ENCODE measurements at places on chromosomes 4 and X. TPM values are rescaled to one million over a fixed set of nuclear protein-coding genes. Genes with fewer than 3 reads are reported as not detected.

Gene AP1S2
- 33.9 TPM for total RNA-seq

DNA sequence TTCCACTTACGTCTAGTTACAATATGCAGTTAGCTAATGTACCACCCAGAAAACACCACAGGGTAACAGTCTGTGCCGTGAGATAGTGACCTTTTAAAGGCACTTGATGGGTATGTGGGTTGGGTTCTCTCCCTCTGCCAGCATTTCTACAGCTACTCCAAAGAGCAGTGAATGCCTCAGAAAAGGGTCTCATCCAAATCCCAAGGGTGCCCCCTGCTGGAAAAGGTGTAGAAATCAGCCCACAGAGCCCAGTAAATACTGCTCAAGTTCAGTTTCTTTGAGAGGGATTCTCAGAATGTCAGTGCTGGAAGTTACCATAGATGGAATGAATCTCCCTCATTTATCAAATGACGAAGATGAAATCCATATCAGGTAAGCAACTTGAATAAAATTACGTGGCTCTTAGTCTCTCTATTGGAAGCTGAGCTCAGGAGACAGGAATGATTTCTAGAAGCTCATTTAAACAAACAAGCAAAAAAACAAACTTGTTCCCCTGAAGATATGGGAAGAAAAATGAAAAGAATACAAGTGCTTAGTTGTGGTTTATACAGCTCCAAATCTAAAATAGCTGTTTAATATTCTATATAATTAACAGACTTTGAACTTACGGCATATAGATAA lies 9.5 kb downstream of the RNF175 start:
- DNase-seq = peak; percentile 78
- no peak overlapping the region for H3K4me3 ChIP-seq
- H3K4me1 ChIP-seq = no peaks in the 10 kb centered on the region
- peaks cover 17% of the 10 kb centered on the region for H3K27me3 ChIP-seq
- H3K36me3 ChIP-seq = no peaks in the 10 kb centered on the region

DNA sequence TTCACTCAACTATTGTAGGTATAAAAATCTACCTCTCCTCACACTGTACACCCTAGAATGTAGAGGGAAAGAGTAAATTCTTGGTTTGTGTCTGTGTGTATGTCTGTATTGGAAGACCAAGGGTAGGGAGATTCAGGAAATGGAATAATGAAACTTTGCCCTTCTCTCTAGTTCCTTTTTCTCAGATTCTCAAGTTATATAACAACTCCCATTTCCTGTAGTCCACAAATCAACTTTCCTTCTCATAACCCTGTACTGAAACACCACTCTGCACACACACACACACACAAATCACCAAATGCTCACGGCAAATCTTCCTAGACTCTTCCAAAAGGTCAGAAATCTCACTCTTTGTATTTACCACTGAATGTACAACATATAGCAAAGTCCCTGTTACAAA lies 824.5 kb upstream of the DIAPH2 start:
- H3K27ac ChIP-seq = no peak overlapping the region
- no peaks in the 10 kb centered on the region for H3K4me1 ChIP-seq

- no peaks in the 10 kb centered on the region for H3K27me3 ChIP-seq
- DNase-seq = no peak
- no peak overlapping the region for H3K27ac ChIP-seq
- H3K36me3 ChIP-seq = no peaks in the 10 kb centered on the region
- no peaks in the 10 kb centered on the region for H3K4me1 ChIP-seq
- no peak overlapping the region for H3K4me3 ChIP-seq
These were observed 99.8 kb upstream of the TEX13C start for GRCh38 chrX:125219852-125220251.

Gene SLC25A5
- 557 TPM for total RNA-seq

GRCh38 chr4:135545616-135546317 lies 1344.2 kb upstream of the PABPC4L start:
- no peaks in the 10 kb centered on the region for H3K36me3 ChIP-seq
- H3K27ac ChIP-seq = no peak overlapping the region
- no peak for DNase-seq

DNA sequence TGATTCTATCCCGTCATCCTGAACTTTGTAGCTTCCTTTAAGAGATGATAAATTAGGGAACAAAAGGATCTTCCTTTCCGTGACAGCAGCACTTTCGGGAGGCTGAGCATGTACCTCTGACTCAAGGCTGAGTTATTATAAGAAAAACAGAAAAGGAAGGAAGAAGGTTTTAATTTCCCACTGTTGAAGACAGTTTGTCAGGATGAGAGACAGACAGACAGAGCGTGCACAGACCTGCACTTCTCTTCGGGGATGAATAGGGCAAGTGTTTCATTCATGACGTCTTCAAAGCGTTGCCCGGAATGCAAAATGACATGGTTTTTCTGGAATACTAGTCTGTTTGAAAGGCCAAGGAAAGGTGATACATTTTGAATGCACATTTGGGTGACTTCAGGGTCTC lies 405.3 kb upstream of the FAT1 start:
- H3K27me3 ChIP-seq = no peaks in the 10 kb centered on the region
- no peaks in the 10 kb centered on the region for H3K4me1 ChIP-seq
- no peak overlapping the region for H3K4me3 ChIP-seq
- H3K36me3 ChIP-seq = no peaks in the 10 kb centered on the region
- no peak overlapping the region for H3K27ac ChIP-seq

- no peaks in the 10 kb centered on the region for H3K4me1 ChIP-seq
- H3K27me3 ChIP-seq = peaks cover 8% of the 10 kb centered on the region
- DNase-seq = no peak
- no peaks in the 10 kb centered on the region for H3K36me3 ChIP-seq
These were observed 14.0 kb downstream of the SORCS2 start for GRCh38 chr4:7206385-7206784.

Gene TMEM31
- not detected for total RNA-seq

Gene TECRL
- total RNA-seq = not detected

- H3K36me3 ChIP-seq = no peaks in the 10 kb centered on the region
- no peak for DNase-seq
- no peak overlapping the region for H3K4me3 ChIP-seq
- no peak overlapping the region for H3K27ac ChIP-seq
- H3K4me1 ChIP-seq = no peaks in the 10 kb centered on the region
These were observed 23.0 kb downstream of the HMX1 start for GRCh38 chr4:8848507-8849265.

GRCh38 chr4:62133977-62134376 lies 933.9 kb downstream of the ADGRL3 start:
- H3K27me3 ChIP-seq = no peaks in the 10 kb centered on the region
- no peak overlapping the region for H3K27ac ChIP-seq
- no peak overlapping the region for H3K4me3 ChIP-seq
- no peaks in the 10 kb centered on the region for H3K4me1 ChIP-seq
- no peaks in the 10 kb centered on the region for H3K36me3 ChIP-seq

Gene SRPX
- total RNA-seq = 1.5 TPM

- H3K27me3 ChIP-seq = peaks cover 2% of the 10 kb centered on the region
- H3K36me3 ChIP-seq = peaks cover 7% of the 10 kb centered on the region
- H3K27ac ChIP-seq = no peak overlapping the region
- no peak for DNase-seq
- no peak overlapping the region for H3K4me3 ChIP-seq
- peaks cover 11% of the 10 kb centered on the region for H3K4me1 ChIP-seq
These were observed 131.0 kb upstream of the KLF3 start for GRCh38 chr4:38532908-38533499.

Gene DBET
- not detected for total RNA-seq

DNA sequence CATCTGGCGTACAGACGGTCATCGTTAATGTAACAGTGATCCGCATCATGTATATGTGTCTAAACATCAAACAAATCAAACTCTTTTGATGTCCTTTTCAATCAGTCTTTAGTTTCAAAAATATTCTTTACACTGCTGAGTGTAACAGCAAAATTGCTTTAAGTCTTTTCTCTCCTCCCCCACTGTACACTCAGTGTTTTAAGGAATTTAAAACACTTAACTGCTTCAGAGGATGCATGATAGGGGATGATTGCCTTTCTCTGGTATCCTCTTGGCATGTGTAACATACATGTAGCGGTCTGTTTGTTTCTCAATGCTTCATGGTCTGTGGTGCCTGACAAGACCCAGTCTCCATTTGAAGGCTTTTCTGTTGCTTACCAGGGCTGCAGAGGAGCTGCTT lies 41.6 kb downstream of the LIMCH1 start:
- H3K27me3 ChIP-seq = no peaks in the 10 kb centered on the region
- H3K4me1 ChIP-seq = no peaks in the 10 kb centered on the region
- DNase-seq = no peak
- H3K36me3 ChIP-seq = no peaks in the 10 kb centered on the region
- no peak overlapping the region for H3K4me3 ChIP-seq
- H3K27ac ChIP-seq = no peak overlapping the region

Gene NWD2
- not detected for total RNA-seq

Gene FAM13A
- total RNA-seq = 4.7 TPM

- no peaks in the 10 kb centered on the region for H3K27me3 ChIP-seq
- no peak overlapping the region for H3K27ac ChIP-seq
- no peaks in the 10 kb centered on the region for H3K4me1 ChIP-seq
- H3K4me3 ChIP-seq = no peak overlapping the region
These were observed 882.9 kb upstream of the SLIT2 start for GRCh38 chr4:19368800-19369199.

DNA sequence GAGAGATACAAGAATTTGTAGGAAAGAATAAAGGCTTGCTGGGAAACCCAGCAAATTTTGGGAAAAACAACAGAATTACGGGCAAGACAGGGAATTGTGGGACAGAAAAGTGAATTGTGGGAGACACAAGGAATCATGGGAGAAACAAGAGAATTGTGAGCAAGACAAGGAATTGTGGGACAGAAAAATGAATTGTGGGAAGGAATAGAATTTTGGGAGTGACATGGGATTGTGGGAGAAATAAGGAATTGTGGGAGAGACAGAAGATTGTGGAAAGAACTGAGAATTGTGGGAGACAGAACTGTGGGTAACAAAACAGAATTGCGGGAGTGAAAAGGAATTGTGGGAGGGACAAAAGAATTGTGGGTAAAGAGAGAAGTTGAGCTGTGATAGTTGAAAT lies 1.2 kb upstream of the HCCS start:
- no peaks in the 10 kb centered on the region for H3K27me3 ChIP-seq
- no peak overlapping the region for H3K4me3 ChIP-seq
- DNase-seq = no peak
- H3K27ac ChIP-seq = no peak overlapping the region
- H3K4me1 ChIP-seq = peaks cover 24% of the 10 kb centered on the region
- peaks cover 19% of the 10 kb centered on the region for H3K36me3 ChIP-seq

- no peak overlapping the region for H3K27ac ChIP-seq
- no peaks in the 10 kb centered on the region for H3K4me1 ChIP-seq
- H3K36me3 ChIP-seq = no peaks in the 10 kb centered on the region
- H3K4me3 ChIP-seq = no peak overlapping the region
- no peak for DNase-seq
These were observed 59.9 kb downstream of the PROM1 start for GRCh38 chr4:16023776-16024408.

Gene CXCL11
- total RNA-seq = not detected

DNA sequence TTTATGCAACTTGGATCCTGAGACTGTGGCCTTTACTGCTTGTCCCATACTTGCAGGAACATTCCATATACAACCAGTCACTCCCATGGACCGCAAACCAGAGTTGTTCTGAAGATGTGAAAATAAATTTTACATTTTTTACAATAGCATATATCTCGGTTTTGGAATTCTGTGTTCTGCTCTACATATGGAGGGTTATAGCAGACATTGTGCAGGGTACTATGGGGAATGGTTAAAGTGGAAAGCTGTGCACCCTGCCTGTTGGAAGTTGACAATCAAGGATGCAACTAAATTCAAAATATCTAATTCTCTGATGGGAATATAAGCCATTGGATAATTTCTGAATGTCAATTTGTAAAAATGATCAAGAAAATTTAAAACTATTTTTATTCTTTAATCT lies 603.3 kb downstream of the RAB28 start:
- H3K4me3 ChIP-seq = no peak overlapping the region
- H3K4me1 ChIP-seq = no peaks in the 10 kb centered on the region
- no peak overlapping the region for H3K27ac ChIP-seq
- DNase-seq = no peak

DNA sequence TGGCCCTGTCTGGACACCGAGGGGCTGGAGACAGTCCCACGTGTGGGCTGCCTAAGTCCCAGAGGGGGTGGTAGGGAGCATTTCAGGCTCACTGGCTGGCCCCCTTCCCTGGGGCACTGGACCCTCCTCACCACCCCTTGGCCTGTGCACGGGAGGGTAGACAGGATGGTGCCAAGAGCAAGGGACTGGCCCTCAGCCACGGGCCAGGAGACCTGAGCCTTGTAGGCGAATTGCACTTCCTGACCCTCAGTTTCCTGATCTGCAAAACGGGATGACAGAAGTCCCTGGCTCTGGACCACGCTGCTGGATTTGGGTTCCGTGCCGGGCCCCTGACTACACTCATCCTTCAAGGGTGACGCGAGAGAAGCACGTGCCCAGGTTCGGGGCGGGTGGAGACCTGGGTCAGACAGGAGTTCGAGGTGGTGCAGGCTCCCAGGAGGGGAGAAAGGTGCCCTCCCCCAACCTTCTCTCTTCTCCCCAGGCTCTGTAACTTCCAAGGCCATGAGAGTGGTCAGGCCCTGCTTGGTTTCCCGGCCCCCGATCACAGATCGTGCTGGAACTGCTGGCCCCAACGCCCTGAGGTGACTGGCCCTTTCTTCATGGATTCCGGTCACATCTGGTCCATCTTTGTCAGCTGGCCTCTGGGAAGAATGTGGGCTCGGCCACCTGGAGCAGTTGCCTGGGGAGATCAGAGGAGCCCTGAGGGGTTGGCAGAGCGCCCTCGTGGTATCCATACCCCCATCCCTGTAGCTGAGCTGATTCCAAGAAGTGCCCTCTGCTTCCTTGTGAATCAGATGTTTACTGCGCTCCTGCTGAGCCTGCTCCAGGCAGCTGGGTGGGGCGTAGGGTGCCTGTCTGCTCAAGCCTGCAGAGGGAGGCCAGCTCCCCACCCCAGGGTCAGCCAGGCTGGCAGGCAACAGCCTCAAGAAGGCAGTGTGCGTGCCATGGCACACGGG lies 3.3 kb downstream of the SH3BP2 start:
- no peak for DNase-seq
- peaks cover 3% of the 10 kb centered on the region for H3K36me3 ChIP-seq
- H3K27me3 ChIP-seq = no peaks in the 10 kb centered on the region
- H3K4me3 ChIP-seq = no peak overlapping the region

GRCh38 chrX:65932173-65933084 lies 107.5 kb downstream of the VSIG4 start:
- peaks cover 34% of the 10 kb centered on the region for H3K36me3 ChIP-seq
- DNase-seq = no peak
- no peaks in the 10 kb centered on the region for H3K27me3 ChIP-seq
- H3K27ac ChIP-seq = no peak overlapping the region

DNA sequence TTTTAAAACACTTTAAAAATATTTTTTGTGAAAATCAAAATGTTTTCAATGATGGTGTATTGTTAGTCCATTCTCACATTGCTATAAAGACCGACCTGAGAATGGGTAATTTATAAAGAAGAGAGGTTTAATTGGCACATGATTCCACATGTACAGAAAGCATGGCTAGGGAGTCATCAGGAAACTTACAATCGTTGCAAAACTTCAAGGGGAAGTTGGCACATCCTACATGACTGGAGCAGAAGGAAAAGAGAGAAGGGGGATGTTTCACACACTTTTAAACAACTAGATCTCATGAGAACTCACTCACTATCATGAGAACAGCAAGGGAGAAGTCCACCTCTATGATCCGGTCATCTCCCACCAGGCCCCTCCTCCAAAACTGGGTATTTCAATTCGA lies 110.7 kb downstream of the TMEM47 start:
- H3K4me1 ChIP-seq = no peaks in the 10 kb centered on the region
- H3K27me3 ChIP-seq = no peaks in the 10 kb centered on the region
- no peak overlapping the region for H3K4me3 ChIP-seq
- no peak for DNase-seq
- H3K27ac ChIP-seq = no peak overlapping the region

- H3K4me1 ChIP-seq = no peaks in the 10 kb centered on the region
- no peaks in the 10 kb centered on the region for H3K36me3 ChIP-seq
- no peaks in the 10 kb centered on the region for H3K27me3 ChIP-seq
- no peak overlapping the region for H3K27ac ChIP-seq
- no peak overlapping the region for H3K4me3 ChIP-seq
These were observed 168.8 kb downstream of the CLCN4 start for GRCh38 chrX:10325611-10326010.
